ENCODE measurements at places on chromosomes 2 and 18.
A peak's percentile ranks its signal among the peaks of the same experiment; 100 is the strongest.

- no peak for DNase-seq
Measured at GRCh38 chr2:143088388-143088787, 40.8 kb upstream of the ARHGAP15 start.

- no peak for DNase-seq
Measured at GRCh38 chr2:109066917-109067597, 61.9 kb upstream of the SH3RF3 start.

GRCh38 chr2:234963773-234964615, 12.2 kb downstream of the SH3BP4 start:
- DNase-seq = no peak

GRCh38 chr2:164015328-164016123, 279.7 kb upstream of the FIGN start:
- DNase-seq = peak; percentile 96

GRCh38 chr2:203819434-203820133, 48.0 kb upstream of the CTLA4 start:
- DNase-seq = no peak

- DNase-seq = no peak
Measured at GRCh38 chr2:186125156-186125555, 360.9 kb upstream of the ZC3H15 start.

- DNase-seq = no peak
Measured at GRCh38 chr2:128798502-128799283, 480.0 kb upstream of the HS6ST1 start.

- DNase-seq = no peak
Measured at GRCh38 chr2:43356774-43357173, 130.4 kb upstream of the ZFP36L2 start.

DNA sequence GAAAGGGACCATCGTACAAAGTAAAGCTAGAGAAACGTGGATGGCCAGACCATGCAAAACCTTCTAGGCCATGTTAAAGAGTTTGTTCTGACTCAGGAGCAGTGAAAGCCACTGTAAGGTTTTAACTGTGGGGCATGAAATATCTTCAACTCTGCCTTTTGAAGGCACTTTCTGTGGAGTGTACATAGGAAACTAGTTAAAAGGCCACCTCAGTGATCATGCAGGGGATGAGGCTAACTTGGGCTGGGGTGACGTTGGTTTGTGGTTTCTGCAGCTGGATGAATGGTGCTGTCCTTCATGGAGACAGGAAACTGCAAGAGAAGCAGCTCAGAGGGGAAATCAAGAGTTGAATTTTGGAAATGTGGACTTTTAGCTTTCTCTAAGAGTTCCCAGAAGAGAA, 190.7 kb downstream of the CDCA7 start:
- DNase-seq = no peak

GRCh38 chr2:237623428-237624403, 3.7 kb upstream of the LRRFIP1 start:
- DNase-seq = no peak

GRCh38 chr18:72652990-72653593, 109.0 kb upstream of the CBLN2 start:
- no peak for DNase-seq

DNA sequence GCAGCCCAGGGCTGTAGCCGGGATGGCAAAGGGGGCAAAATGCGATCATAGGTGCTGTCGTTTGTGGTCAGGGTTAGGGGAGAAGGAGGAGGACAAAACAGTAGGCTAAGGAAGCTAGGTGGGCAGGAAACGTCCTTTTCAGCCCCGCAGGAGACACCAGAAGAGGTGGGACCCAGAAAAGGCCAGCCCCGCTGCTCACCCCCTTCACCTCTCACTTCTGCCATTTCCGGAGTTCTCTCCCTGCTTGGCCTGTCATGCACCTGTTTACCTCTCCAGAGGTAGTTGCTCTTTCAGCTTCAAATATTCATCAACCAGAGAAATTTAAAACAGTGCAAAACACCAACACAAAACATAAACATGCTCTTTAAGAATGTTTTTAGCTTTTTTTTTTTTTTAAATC, 849 bp downstream of the AQP4 start:
- DNase-seq = no peak

GRCh38 chr18:54358495-54359040, 862 bp downstream of the C18orf54 start:
- DNase-seq = no peak

DNA sequence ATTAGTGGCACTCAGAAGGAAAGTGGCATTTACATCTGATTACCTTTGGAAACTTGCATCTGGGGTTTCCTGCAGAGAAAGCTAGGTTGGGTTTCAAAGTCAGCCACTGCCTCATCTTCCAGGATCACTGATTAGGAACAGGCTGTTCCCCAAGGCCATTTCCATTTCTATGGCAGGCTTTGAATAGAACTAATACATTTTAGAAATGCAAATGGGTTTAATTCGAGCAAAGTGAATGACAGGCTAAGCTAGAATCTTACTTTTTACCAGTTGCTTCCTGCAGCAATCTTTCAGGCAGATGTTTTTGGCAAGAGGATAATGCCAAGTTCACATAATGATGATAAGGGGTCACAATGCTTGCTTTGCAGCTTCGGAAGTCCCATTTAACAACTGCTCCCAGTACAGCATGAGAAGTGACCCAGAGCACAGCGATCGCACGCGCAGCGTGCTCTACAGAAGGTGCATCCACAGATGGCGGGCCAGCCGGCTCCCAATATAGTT, 336.7 kb downstream of the LPIN1 start:
- no peak for DNase-seq

GRCh38 chr2:218017211-218018053, 14.6 kb upstream of the TNS1 start:
- no peak for DNase-seq

GRCh38 chr2:128162266-128162665, 71.3 kb downstream of the UGGT1 start:
- no peak for DNase-seq

- no peak for DNase-seq
Measured at GRCh38 chr2:26075173-26075572, 41.3 kb downstream of the RAB10 start.

DNA sequence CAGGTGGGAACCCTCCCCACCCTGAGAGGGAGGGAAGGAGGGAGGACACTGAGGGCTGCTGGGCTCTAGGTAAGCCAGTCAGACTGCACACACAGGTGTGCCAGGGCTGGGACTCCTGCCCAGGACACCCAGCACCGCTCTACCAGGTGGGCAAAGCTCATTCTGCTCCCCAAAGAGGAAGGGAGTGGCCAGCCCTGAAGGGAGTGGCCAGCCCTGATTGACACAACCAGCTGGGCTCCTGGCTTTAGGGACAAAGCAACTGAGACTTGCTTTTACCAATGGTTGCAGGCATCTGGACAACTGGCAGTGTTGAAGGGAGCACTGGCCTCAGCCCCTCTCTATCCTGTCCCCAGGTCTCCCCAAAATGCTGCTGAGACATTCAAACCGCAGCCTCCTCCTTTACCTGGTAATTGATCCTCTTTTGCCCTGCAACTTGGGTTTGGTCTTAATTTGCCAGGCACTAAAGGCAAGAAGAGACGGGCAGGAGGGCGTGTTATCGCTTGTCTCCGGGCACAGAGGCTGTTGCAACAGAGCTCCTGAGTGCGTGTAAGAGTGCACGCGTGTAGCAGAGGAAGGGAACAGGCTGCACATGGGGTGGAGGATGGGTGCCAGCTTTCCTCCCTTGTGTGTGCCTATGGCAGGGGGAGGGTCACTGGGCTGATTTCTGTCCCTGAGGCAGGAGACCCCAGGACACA, 14.5 kb upstream of the FOSL2 start:
- no peak for DNase-seq

GRCh38 chr2:120919771-120920453, 184.2 kb downstream of the GLI2 start:
- DNase-seq = no peak

GRCh38 chr2:65033178-65033577, 23.0 kb upstream of the CEP68 start:
- DNase-seq = no peak

GRCh38 chr18:63111671-63112402, 207.7 kb downstream of the BCL2 start:
- no peak for DNase-seq

- no peak for DNase-seq
Measured at GRCh38 chr18:51461956-51462355, 264.5 kb upstream of the MEX3C start.

GRCh38 chr18:615773-616172, 19.0 kb downstream of the CLUL1 start:
- no peak for DNase-seq

- DNase-seq = no peak
Measured at GRCh38 chr2:10597956-10598355, 91.8 kb downstream of the NOL10 start.

GRCh38 chr18:49666045-49666775, 104.4 kb downstream of the LIPG start:
- DNase-seq = no peak

GRCh38 chr2:223460774-223461211, 141.4 kb downstream of the SCG2 start:
- no peak for DNase-seq

GRCh38 chr18:49967636-49968313, 154.4 kb upstream of the ACAA2 start:
- no peak for DNase-seq

All from GM12878 (cell line).